ENCODE measurements at places on chromosomes 12 and 14. TPM values are rescaled to one million over a fixed set of nuclear protein-coding genes. Genes with fewer than 3 reads are reported as not detected.
A peak's percentile ranks its signal among the peaks of the same experiment; 100 is the strongest.

DNA sequence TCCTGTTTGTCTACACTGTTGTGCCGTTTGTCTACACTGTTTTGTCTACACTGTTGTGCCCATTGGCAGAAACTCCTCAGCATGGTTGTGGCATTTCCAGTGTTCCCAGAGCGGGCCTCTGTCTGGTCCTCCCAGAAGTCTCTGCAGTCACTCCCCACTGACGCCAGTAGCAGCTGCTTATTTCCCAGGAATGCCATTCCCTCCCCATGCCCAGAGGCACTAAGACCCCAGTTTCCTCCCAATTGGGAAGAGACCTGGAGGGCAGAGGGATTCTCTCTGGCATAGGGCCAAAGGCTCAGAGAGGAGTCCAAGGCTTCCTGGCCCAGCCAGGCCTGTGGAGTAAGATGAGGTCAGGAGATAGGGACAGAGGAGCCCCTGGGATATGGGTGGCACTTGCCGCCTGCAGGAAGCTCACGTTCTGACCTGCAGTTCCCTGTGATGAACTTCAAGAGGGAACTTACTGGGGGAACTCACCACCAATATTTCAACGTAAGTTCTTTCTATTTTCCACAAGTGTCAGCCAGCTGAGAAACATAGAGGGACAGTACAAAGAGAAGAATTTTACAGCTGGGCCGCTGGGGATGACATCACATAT, 69.1 kb downstream of the TNFAIP2 start:
- no peak for DNase-seq

- DNase-seq = no peak
Measured at GRCh38 chr14:22650960-22651521, 6.9 kb upstream of the OR6J1 start.

DNA sequence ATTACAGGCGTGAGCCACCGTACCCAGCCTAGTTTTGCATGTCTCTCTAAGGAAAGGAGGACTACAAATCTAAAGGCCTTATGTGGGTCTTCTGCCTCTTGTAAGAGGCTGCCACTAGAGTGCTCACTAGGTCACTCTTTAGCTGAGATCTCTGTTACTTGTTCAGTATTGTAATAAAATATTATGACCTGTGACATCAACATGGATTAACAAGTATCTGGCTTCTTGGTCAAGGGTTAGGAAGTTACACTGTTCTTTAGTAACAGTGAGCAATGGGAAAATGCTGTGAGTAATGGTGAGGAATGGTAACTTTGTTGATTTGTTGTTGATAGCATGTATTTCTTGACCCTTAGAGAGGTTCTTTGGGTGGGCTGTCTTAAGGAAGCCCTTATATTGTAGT, 50.5 kb downstream of the ERC1 start:
- DNase-seq = no peak

DNA sequence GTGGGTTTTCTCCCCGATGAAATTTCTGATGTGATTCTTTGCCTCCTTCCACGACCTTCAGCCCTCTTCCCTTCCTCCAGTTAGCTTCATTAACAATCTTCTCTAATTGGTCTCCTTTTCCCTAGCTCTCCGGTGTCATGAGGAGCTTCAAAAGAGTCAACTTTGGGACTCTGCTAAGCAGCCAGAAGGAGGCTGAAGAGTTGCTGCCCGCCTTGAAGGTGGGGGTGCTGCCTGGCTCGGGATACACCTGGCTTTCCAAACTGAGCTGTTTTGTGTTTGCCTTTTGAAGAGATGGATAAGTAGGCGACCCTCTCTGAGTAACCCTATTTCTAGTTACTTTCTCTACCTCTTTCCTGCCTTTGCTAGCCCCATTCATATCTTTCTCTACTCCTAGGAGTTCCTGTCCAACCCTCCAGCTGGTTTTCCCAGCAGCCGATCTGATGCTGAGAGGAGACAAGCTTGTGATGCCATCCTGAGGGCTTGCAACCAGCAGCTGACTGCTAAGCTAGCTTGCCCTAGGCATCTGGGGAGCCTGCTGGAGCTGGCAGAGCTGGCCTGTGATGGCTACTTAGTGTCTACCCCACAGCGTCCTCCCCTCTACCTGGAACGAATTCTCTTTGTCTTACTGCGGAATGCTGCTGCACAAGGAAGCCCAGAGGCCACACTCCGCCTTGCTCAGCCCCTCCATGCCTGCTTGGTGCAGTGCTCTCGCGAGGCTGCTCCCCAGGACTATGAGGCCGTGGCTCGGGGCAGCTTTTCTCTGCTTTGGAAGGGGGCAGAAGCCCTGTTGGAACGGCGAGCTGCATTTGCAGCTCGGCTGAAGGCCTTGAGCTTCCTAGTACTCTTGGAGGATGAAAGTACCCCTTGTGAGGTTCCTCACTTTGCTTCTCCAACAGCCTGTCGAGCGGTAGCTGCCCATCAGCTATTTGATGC, 797 bp downstream of the ESPL1 start:
- no peak for DNase-seq

- no peak for DNase-seq
Measured at GRCh38 chr14:70340002-70340401, 19.5 kb downstream of the COX16 start.

- DNase-seq = no peak
Measured at GRCh38 chr14:28138341-28138740, 628.2 kb upstream of the FOXG1 start.

GRCh38 chr12:55777856-55778255, 34.9 kb downstream of the GDF11 start:
- DNase-seq = no peak

DNA sequence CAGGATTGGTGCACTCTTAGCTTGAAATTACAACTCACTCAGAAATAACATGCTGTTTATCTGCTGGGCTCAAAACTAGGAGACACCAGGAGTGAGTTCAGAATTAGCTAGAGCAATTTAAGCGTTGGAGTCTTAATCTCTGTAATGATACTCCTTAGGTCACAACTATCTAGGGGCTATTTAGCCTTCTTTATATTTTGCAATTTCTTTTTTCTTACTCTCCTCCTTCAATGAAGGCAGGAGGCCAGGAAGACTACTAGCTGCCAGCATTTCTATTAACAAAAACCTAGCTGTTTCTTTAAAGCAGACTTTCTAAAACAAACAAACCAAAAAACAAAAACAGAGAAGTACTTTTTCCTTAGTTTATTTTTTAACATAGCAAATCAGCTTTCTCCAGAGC, 226.2 kb downstream of the TRHDE start:
- no peak for DNase-seq

GRCh38 chr14:77043177-77043983, 14.9 kb upstream of the IRF2BPL start:
- DNase-seq = no peak

- no peak for DNase-seq
Measured at GRCh38 chr14:91654836-91655235, 77.0 kb downstream of the CATSPERB start.

DNA sequence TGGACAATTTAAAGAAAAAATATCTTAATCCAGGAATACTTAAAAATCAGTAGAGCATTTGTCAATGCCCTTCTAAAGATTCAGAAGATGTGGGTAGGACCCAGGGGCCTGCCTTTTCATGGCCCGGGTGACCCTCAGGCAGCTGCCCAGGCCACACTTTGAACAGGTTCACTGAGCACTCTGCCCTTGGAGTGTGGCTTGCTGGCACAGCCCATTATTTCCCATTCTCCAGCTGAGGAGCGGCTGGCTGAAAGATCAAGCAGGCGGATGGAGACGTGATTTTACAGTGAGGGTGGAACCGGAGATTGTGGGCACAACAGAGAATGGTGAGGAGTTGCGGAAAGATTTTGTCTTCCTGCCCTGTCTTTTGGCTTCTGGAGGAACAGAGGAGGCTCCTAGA, 7.1 kb upstream of the PRPH start:
- peak; percentile 25 for DNase-seq

GRCh38 chr12:53333845-53334244, 2.3 kb downstream of the SP7 start:
- DNase-seq = no peak

DNA sequence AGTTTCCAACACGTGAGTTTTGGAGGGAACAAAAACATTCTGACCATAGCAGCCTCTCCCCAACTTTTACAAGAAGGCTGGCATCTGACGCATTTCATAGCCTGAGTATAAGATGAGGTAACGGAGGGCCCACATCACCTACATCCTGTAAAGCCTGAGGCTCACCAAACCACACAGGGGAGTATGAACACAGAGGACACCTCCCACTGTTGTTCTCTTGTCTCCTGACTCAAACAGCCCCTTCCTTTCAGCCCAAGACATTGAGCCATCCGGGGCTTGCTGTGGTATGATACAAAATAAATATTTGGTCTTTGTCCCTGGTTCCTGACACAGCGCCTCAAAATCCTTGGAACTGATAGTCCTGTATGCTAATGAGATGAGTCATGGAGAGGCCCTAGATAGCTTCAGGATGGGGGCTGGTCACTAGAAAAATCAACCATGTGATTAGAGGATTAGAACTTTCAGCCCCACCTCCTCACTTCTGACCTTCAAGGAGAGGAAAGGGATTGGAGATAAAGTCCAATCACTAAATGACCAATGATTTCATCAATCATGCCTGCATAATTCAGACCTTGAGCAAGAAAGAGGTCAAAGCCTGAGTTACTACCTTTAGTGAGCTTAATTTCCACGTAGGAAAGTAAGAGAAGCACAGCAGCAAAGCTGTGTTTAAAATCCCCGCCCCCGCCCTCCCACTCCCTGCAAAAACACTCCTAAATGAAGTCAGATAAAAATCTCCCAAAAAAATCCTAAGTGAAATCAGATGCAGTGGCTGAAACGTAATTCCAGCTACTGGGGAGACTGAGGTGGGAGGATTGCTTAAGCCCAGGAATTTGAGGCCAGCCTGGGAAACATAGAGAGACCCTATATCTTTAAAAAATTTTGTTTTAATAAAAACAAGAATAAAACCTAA, 236.4 kb downstream of the PCNX1 start:
- no peak for DNase-seq

Gene EML5
- total RNA-seq = 2.3 TPM

Gene LTBR
- total RNA-seq = 156 TPM

Gene MBIP
- total RNA-seq = 119 TPM

Gene DPPA3
- not detected for total RNA-seq

Measured in upper lobe of right lung (tissue), 1 donor.